Activated CD4-positive, alpha-beta T cell treated with anti-CD3 and anti-CD28 coated beads, Interleukin-10, Interleukin-2, amounts not matched to agents 100 ng/mL and 50 ng/mL, durations not matched to agents 16 hours and 8 hours (primary cell): ENCODE measurements at places on chromosomes 5 and 9.

DNA sequence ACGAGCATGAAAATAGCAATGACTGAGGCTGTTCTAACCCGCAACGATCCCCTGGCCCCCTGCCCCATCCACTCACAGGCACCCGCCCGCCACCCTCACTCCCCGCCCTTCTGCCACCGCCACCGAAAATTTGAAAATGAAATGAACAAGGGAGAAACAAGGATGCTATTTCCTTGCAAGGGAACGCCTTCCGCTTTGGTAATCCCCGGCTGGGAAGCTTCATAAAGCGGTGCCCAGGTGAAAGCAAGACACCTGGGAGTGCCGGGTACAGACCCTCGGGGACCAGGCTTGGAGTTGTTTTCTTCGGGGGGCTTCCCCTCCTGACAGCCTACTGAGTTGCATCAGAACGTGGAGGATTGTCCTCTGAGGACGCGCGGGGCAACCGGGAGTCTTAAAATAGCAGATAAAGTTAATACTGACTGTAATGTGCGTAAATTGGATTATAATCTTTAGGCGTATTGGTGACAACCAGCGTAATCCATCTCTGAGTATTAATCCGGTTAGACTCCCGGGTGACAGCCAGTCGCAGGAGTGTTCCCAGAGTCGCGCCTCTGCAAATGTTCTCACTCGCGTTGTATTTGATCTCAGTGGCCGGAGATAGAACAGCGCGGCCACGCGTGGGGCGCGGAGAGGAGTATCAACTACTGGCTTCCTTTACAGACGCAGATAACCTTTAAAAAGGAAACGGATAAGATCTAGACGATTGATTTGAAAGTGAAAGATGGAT lies 885 bp upstream of the MLLT3 start:
- peak; percentile 57 for DNase-seq

- peak; percentile 6 for DNase-seq
Measured at GRCh38 chr9:27423915-27424710, 100.0 kb upstream of the IFNK start.

DNA sequence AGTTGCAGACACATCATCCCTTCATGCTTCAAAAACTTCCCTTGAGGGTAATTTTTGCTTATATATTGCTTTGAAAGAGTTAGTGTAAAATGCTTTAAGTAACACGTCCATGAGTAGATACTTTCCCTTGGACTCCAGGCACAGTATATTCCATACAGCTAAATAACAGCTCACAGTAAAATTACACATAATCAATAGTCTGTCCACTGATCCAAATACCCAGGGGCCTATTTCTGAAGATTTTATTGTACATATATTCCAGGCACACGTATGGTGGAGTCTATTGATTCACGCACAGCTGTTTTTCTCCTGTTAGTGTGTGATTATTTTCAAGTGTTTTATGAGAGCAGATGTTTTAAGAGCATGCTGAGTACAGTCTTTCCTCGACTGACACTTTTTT lies 223.7 kb upstream of the GRAMD2B start:
- DNase-seq, result no peak

- DNase-seq, result no peak
Measured at GRCh38 chr9:136014924-136015633, 53.9 kb upstream of the UBAC1 start.

DNA sequence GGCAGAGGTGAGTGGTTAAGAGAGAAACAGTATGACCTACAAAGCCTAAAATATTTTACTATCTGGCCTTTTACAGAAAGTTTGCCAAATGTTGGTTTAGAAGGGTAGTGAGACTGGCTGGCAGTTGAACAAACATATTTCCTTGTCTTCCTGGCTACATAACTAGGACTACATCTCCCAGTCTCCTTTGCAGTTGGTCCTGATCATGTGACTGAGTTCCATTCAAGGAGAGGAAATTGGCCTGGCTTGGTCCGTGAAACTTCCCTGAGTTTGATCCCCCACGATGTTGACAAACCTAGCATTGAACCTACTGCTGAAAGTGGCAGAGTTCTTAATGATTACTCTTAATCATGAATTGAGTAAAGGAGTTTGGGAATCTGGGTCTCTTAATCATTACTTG lies 280.8 kb downstream of the SLIT3 start:
- DNase-seq, result no peak

GRCh38 chr9:73023025-73023541 lies 70.2 kb upstream of the ALDH1A1 start:
- peak; percentile 57 for DNase-seq

GRCh38 chr5:105506692-105507277 lies 1944.2 kb upstream of the NUDT12 start:
- no peak for DNase-seq

GRCh38 chr5:24602188-24602587 lies 42.6 kb downstream of the CDH10 start:
- no peak for DNase-seq

- DNase-seq, result no peak
Measured at GRCh38 chr5:8570528-8570927, 701.6 kb downstream of the MTRR start.

DNA sequence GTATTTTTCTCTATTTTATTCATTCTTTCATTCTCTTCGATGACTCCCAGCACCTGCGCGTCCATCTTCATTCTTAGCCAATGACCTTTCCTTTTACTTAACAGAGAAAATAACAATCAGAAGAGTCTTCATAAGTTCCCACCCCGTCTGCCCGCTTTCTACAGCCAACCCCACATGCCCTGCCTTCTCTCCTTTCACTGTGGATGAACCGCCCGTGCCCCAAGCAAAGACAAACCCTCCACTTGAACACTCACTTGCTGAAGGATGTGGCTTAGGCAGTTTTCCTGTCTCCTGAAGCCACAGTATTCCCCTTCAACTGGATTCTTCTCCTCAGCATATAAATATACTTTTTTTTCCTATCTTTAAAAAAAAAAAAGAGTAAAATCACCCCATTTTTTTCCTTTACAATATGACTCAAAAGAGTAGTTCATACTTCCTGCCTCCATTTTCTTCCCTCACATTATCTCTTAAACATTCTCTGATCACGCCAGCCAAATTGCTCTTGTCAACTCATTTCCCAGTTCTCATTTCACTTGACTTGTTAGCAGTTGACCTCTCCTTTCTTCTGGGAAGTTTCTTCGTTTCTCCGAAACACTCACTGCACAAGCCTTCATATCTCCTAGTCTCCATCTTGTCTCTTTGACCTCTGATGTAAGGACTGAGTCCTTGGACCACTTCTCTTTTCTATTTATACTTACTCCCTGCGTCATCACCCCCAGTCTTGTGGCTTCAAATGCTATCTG lies 11.1 kb downstream of the NIPSNAP3B start:
- DNase-seq, result peak; percentile 34

GRCh38 chr5:156396063-156396829 lies 69.3 kb downstream of the SGCD start:
- DNase-seq, result no peak

DNA sequence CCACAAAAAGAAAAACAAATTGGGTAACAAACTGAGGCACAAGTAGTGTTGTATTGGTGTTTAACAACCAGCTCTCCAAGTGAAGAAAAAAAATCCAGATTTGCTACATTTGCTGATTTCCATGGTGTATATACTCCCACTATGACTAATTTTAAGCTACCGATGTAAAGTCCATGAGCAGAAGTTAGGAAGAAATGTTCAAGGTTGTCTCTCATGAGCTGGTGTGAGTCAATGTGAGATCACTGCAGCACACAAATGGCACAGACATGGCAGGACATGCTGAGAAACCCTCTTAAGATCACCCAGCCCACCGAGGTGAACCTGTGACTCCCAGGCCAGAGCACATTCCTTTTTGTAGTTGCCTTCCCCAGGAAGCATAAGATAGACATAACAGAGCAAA lies 36.2 kb downstream of the SLC44A1 start:
- DNase-seq, result no peak

DNA sequence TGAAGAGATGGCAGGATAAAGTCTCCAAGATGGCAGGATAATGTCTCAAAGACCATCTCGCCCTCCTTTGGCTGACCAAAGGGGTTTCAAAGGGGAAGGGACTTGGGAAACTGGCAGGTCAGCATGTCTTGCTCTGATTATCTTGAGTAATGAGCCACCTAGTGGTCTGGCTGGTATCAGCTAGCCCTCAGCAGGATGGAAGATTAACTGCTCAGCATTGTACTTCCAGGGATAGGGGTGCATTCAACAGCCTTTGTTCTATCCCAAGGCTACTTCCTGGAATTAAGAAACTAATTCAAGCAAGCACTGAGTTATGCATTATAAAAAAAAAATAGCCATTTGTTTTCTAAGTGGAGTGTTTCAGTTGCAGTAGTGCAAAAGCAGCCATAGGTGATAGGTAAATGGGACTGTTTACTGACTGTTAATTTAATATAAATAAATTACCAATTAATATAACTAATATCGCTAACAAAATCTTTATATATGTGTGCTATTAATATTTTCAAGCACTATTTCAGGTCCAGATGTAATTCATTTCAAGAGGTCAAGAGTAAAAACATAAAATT lies 555.5 kb downstream of the CDH9 start:
- peak; percentile 14 for DNase-seq

GRCh38 chr5:173969167-173970049 lies 19.6 kb upstream of the C5orf47 start:
- no peak for DNase-seq

DNA sequence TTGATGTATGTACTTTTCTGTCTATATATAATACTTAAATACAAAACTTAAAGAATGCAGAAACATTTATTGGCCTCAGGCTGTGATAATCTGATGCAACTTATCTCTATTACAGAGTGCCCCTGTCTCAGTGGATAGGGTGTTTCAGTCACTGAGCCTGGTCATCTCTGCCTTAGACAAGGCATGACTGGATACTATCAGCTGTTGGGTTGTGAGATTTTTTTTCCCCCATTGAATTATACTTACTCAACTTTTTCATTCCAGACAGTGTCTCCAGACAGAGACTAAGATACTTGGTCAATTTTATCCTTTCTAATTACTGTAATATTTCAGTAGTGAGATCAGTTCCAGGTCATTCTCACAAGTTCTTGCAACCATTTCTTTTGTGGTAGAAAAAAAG lies 26.7 kb downstream of the XRCC4 start:
- no peak for DNase-seq

GRCh38 chr5:40210694-40211093 lies 469.0 kb upstream of the PTGER4 start:
- peak; percentile 59 for DNase-seq

GRCh38 chr5:132420706-132421272 lies 51.3 kb downstream of the SLC22A5 start:
- peak; percentile 67 for DNase-seq

DNA sequence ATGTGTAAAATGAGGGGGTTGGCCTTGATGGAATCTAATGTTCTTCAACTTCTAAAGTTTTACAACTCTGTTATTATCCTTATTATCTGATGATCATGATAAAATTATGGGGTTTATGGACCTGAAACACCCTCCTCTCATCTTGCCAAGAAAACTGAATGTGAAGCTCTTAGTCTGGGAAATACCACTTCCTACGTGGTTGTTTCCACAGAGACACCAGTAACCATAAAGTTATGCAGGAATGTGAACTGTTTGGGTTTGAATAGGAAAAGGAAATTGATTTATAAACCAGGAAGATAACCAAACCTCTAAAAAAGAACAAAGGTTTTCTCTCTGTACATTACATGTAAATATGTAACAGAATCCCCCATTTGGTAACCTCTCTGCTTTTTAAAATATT lies 28.3 kb upstream of the RAI14 start:
- DNase-seq, result no peak

- DNase-seq, result peak; percentile 60
Measured at GRCh38 chr5:39201160-39201780, 18.1 kb downstream of the FYB1 start.

- no peak for DNase-seq
Measured at GRCh38 chr5:172816925-172817562, 17.0 kb upstream of the ERGIC1 start.

DNA sequence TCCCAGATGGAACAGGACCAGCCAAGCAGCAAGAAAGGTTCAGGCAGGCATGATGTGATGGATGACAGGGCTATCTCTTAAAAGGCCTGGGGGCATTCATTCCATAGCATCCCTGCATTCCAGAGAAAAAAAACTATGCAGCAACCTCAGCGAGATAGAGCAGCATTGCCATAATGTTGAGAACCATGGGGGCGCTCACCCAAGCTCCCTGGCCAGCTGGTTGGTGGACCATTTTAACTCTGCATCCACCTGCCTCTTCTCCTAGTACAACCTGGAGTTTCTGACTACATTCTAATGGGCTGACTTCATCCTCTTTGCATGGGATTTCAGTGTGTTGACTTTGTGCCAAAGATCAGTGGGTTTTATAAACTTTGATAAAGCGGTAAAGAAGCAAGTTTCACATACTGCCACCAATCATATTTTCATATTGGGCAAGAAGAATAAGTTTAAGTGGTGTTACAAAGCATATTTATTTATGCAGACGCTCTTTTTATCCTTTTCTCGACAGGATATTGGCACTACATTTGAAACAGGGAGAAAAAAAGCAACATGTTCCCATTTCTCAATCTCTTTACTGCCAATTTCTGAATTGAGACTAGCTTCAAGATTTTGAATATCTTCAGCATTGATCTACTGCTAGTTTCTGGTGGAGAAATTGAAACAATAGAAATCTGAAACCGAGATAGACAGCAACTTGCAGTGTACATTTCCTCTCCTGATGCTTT lies 378.3 kb upstream of the WWC1 start:
- DNase-seq, result no peak

DNA sequence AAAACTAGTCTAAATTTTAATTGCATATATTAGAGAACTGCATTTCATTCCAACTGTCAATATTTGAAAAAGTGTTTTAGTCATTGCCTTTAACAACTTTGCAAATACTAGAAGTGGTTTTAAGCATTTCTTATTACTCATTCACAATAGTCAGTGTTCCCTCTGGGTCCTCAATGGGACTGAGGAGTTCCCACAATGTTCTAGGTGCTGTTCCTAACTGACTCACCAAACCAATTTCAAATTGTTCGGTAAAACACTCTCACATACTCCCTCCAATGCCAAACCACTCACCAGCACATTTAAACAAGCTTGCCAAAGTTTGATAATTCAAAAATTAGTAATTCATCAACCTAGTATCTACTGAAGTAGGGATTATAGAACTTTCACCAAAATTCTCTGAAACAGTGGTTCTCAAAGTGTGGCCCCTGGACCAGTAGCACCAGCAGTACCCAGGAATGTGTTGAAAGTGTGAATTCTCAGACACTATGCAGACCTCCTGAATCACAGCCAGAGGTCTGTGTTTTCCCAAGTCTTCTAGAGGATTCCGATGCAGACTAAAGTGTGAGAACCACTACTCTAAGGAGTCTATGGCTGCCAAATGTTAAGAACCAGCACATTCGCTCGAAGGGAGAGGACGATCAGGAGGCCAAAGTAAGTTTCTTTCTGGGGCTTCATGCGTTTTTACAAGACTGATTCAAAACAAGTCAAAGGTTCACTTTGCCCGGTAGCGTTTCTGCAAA lies 72.8 kb downstream of the APBA1 start:
- no peak for DNase-seq

- no peak for DNase-seq
Measured at GRCh38 chr9:76581731-76582130, 122.7 kb downstream of the GCNT1 start.
